ENCODE measurements at places on chromosomes 1 and 21. TPM values are rescaled to one million over a fixed set of nuclear protein-coding genes. Genes with fewer than 3 reads are reported as not detected.

Gene CROCC
- 27.0 TPM for total RNA-seq

GRCh38 chr1:248736977-248737376 lies 18.6 kb downstream of the LYPD8 start:
- H3K27me3 ChIP-seq, result peaks cover 4% of the 10 kb centered on the region
- no peaks in the 10 kb centered on the region for H3K36me3 ChIP-seq

- no peaks in the 10 kb centered on the region for H3K36me3 ChIP-seq
- no peak overlapping the region for H3K4me3 ChIP-seq
- H3K4me1 ChIP-seq, result no peaks in the 10 kb centered on the region
- no peak for DNase-seq
- no peaks in the 10 kb centered on the region for H3K27me3 ChIP-seq
Observed at GRCh38 chr1:29829448-29830344, 593.4 kb downstream of the PTPRU start.

- H3K27me3 ChIP-seq, result peaks cover 38% of the 10 kb centered on the region
- no peak overlapping the region for H3K4me3 ChIP-seq
- no peaks in the 10 kb centered on the region for H3K36me3 ChIP-seq
- DNase-seq, result no peak
Observed at GRCh38 chr1:182658055-182658454, 26.3 kb downstream of the RGS8 start.

DNA sequence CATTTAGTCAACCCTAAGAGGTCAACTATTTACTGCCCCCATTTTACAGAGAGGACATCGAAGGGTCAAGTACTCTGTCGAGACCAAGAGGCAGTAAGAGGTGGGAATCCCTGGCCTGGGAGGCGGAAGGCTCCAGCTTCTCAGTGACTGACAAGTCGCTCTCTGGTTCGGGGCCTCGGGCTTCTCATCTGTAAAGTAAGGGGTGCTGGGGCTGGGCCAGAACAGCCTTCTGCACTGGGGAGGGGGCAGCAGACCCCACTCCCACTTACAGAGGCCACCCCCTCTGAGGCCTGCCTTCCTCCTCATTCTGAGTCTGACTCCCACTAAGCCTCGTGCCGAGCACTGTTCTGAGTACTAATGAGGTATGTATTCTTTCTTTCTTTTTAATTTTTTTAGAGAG lies 17.0 kb upstream of the IFNLR1 start:
- peaks cover 20% of the 10 kb centered on the region for H3K4me1 ChIP-seq
- H3K36me3 ChIP-seq, result no peaks in the 10 kb centered on the region
- no peak overlapping the region for H3K4me3 ChIP-seq
- H3K27me3 ChIP-seq, result peaks cover 2% of the 10 kb centered on the region

- H3K27ac ChIP-seq, result no peak overlapping the region
- H3K36me3 ChIP-seq, result peaks cover 24% of the 10 kb centered on the region
Observed at GRCh38 chr1:160247053-160247452, 15.3 kb downstream of the DCAF8 start.

DNA sequence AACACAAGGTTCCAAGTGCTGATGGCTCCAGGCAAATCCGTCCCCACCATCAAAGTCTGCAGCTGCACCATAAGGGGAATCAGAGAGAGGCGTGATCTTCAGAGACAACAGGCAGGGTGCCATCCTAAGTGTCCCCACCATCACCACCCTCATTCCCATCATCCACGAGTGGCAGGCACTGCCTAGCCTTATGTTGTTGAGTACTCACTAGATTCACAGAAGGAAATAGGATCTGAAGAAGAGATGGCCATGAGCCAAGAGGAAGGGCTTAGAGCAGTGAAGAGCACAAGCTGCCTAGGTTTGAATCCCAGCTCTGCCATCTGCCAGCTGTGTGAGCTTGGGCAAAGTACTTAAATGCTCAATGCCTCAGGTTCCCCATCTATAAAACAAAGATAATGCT lies 207.3 kb upstream of the CSF3R start:
- no peak for DNase-seq
- H3K4me3 ChIP-seq, result no peak overlapping the region
- H3K27me3 ChIP-seq, result peaks cover 4% of the 10 kb centered on the region

Gene TMEM52
- 1.1 TPM for total RNA-seq

DNA sequence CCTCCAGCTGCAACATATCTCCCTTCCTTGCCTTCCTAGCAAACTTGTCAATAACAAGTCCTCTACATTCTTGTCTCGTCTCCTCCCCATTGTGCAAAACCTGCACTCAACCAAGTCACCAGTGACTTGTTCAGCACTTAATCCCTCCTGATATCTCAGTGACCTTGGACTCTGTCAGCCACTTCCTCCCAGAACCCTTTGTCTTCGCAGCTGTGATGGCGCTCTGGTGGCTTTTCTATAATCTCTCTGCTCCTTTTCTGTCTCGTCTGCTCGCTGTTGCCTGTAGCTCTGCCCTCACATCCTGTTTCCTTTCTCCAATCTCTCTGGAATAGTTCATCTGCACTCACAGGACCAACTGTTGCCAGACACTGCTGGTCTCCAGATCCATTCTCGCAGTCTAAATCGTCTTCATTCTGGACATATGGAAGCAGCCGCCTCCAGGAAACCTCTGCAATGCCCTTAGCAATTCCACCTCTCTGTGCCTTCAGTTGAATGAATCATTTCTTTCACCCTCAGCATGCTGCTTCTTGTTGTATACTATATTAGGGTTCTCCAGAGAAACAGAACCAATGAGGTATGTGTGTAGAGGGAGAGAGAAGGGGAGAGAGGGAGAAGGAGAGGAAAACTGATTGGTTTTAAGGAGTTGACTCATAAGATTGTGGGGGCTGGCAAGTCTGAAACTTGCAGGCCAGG lies 17.4 kb upstream of the IFNAR2 start:
- H3K27me3 ChIP-seq, result no peaks in the 10 kb centered on the region
- peak overlapping the region; percentile 68 for H3K4me3 ChIP-seq
- H3K27ac ChIP-seq, result peak overlapping the region; percentile 75
- DNase-seq, result peak; percentile 76

- H3K36me3 ChIP-seq, result peaks cover 44% of the 10 kb centered on the region
- no peak for DNase-seq
- no peak overlapping the region for H3K4me3 ChIP-seq
- H3K27me3 ChIP-seq, result no peaks in the 10 kb centered on the region
- peaks cover 9% of the 10 kb centered on the region for H3K4me1 ChIP-seq
- H3K27ac ChIP-seq, result no peak overlapping the region
Observed at GRCh38 chr1:179318491-179318890, 24.9 kb downstream of the SOAT1 start.

Gene RORC
- 1.3 TPM for total RNA-seq
